ENCODE measurements at places on chromosomes 7 and 10.

DNA sequence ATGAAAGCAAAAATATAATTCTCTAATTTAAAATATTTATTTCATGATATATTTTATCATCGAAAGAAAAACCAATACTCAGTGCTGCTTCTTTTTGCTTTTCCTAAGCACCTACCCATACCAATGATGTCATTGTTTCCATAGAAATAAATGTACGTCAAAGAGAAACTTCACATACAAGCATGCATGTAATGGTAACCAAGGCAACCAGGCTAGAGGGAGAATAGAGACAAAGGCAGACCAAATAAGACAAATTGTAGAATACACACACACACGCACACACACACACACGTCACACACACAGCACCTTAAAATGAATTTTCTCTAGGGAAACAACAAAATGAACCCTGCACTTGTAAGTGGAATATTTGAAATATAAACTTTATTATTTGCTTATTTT, 75.5 kb downstream of the MACC1 start:
- peak; percentile 79 for DNase-seq

- no peak for DNase-seq
Observed at GRCh38 chr10:92544296-92544695, 29.6 kb downstream of the IDE start.

GRCh38 chr7:144854839-144855424, 19.1 kb upstream of the TPK1 start:
- DNase-seq: peak; percentile 74

- DNase-seq: no peak
Observed at GRCh38 chr7:80968606-80969005, 49.8 kb upstream of the SEMA3C start.

DNA sequence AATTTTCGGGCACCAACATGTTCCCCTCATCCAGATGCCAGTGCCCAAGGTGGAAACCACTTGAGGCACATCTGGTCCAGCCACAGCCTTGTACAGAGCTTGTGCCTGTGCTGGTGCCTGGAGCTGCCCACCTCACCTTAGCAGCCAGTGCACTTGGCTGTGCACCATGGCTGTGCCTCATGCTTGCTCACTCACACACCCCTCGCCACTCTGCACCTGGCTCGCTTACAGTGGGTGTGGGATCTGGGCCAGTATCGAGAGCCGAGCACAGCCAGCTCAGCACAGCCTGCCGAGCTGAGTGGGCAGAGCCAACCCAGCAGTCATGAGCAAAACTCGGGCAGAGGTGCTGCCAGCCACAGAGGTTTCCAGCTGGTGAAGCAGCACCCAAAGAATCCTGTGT, 139.9 kb upstream of the NUPR2 start:
- no peak for DNase-seq

GRCh38 chr7:138545123-138545522, 85.1 kb downstream of the TRIM24 start:
- DNase-seq: no peak

Data from eye (tissue), 1 donor.